Germinal center (tissue), 1 donor: ENCODE measurements at places on chromosomes 3 and 15.

- peak; percentile 29 for DNase-seq
These were observed 85.6 kb downstream of the LPP start for GRCh38 chr3:188239577-188239976.

DNA sequence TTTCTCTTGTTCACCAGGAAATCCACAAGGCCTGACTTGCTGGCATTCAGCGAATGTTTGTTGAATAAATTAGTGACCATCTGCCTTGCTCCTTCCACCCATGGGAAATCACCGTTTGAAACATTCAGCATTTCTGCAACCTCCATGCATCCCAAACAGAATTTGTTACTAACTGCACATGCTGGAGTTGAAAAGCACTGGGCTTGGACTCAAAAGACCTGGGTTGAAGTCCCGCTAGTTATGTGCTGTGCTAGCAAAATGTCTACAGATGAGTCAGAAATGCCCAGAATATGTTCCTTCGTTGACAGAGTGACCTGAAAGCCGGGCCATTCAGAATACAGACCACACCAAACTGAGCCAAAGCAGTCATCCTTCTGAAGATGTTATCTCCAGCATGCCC is 144.6 kb downstream of the ALDH1A2 start:
- DNase-seq: no peak

DNA sequence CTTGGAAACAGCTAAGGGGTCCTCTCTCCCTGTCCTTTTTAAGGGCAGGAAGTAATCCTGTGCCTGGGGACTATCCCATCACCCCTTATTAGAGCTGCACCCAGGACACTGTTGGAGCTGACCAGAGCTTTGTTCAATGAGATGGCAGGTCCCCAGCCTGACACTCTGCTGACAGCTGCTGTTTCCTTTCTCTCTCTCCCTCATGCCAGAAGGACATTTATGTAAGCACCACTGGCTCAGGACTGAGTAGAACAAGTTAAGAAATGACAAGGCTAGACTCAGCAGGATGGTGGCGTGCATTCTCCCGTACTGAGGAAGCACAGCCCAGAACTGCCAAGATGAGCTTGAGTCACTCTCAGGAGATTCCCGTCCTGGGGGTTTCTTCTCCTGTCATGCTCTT is 17.3 kb downstream of the GJD2 start:
- no peak for DNase-seq

- DNase-seq: peak; percentile 15
These were observed 14.8 kb downstream of the ARNT2 start for GRCh38 chr15:80418892-80419537.

DNA sequence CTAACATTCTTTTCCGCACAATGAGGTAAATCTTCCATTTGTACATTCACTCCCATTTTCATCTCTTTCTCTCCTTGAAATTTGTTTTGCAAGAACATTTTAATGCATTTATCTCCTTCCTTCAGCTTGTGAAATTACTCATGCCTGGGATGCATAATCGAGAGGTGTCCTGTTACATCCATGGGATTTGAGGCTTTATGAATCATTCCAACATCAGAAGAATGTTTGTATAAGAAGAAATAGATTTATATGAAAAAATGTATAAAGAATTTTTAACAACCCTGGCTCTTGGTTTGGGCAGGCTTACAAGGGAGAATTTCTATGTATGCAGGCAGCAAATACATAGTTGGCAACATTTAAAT is 93.2 kb upstream of the MBNL1 start:
- no peak for DNase-seq

DNA sequence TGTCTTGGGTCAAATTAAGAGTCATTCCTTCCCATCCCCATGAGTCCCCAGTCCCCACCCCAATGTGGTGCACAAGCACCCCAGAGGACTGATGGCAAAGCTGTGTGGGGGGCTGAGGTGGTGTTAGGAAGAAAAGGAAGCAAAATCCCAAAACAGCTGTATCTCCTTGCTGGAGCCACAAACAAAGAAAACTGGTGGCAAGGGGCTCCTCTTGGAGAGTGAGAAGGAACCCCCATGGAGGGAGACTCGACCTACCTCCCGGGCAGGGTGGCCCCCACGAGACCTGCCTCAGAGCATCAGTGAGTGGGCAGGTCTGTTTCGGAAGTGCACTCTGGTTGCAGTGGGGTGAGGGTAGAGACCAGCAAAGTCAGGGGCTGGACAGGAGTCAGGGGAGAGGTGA is 29.2 kb downstream of the PRR23E start:
- DNase-seq: no peak

- DNase-seq: no peak
These were observed 83.2 kb upstream of the PLSCR4 start for GRCh38 chr3:146334151-146334550.

DNA sequence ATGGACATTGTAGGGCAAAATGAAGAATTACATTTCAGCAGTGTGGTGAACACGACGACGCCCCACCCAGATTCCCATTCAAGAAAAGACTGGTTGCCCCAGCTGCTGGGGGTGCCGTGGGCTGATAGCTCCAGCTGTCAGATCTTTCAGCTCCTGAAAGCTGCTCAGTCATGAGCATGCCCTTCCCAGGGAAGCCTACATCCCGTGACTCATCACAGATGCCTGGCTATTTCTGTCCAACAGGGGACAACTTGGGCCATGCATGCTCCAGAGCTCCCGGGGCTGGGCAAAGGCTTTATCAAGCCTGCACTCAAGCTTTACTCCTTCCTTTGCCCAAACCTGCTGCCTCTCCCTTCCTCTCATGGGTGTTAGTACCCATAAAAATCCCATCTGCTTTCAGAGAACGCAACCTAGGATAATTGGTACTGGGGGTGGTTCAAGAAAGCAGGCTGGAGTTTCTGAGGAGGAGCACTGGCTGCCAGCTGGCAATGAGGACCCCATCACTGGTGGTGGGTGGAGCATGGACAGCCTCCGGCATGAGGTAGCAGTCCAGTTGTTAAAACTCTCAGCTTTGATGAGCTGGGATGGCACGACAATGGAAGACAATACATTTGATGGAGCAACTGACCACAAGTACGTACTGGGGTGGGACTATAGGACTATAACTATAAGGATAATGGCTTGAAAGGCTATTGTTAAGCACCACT is 16.4 kb upstream of the ST8SIA2 start:
- no peak for DNase-seq

DNA sequence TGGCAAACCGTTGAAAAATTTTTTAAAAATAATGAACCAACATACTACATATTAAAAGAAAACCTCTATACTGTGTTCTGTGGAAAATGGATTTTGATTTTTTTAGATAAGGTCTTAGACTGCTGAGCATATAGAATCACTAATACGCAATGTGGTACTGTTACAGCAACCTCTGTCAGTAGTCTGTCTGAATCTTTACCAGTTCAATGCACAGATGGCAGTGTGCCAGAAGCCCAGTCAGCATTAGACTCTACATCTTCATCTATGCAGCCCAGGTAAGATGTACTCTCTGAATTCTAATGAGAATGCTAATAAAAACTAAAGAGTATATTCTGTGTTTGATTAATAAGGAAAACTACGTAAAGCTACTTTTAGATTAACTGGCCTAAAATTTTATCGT is 31.3 kb upstream of the FAH start:
- DNase-seq: no peak

DNA sequence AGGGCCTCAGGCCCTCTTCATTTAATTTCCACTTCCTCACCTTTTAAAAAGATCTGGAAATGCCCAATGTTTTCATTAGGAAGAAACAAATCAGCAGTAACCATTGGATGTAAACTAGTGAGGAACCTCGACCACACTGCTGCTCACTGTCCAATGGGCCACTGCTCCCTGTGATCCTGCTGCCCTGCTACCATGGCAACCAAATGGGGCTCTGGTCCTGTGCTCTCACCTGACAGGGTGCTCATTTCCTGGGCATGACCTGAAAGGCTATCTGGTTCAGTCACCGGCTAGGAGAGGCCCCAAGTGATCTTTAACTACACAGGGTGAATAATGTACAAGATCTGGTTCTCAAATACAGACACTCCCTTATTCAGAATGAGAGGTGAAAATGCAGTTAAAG is 54.6 kb downstream of the ARHGEF3 start:
- DNase-seq: no peak

DNA sequence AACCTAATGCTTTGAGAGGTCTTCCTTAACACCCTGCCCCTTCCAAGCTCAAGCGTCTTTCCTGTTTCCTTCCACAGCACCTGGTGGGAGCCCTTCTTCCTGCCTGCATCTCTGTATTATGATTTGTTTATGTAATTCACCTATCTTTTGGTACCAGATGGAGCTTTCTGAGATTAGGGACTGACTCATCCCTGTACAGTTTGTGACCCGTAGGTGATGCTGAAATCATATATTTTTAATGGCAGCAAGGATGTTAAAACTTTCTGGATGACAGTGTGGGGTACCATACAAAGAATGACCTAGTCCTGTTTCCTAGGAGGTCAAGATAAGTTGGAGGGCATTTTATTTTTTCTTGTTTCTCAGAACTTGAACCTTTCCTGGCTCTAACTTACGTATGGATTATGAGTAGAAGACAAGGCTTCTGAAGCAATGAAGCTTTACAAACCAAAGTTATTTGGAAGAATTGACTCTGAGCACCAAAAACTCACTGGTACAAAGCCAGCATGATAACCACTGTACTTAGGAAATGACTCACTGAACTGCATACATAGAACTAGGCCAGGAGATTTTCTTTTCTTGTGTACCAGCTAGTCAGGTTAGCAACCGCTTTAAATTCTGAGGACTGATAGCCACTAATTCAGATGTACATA is 46.6 kb downstream of the HHLA2 start:
- DNase-seq: no peak

DNA sequence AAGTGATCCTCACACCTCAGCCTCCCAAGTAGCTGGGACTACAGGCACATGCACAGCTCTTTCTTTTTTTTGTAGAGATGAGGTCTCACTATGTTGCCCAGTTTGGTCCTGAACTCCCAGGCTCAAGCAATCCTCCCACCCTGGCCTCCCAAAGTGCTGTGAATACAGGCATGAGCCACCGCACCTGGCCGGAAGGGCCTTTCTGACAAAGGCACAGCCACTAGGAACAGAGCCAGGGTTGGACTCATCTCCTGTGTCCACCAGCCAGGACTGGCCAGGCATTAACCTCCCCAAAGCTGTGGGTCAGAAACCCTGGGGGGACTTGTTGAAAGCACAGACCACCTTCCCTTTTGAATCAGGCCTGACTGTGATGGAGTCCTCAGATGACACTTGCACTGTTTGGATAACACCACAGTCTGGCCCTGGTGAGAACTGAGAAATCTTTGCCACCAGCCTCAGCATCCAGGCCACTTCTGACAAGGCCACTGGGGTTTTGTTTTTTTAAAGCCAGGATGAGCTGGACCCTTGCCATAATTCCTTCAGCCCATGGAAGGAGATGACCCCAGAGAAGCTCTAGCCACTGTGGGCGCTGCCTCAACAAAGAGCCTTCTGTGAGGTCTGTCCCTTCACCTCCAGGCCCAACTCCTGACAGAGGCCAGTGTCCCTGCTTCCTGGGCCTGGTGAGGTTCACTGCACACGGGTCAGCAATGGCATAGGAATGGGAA is 4.8 kb downstream of the TKT start:
- no peak for DNase-seq

- no peak for DNase-seq
These were observed 22.7 kb downstream of the ATP6V1A start for GRCh38 chr3:113769551-113769950.

DNA sequence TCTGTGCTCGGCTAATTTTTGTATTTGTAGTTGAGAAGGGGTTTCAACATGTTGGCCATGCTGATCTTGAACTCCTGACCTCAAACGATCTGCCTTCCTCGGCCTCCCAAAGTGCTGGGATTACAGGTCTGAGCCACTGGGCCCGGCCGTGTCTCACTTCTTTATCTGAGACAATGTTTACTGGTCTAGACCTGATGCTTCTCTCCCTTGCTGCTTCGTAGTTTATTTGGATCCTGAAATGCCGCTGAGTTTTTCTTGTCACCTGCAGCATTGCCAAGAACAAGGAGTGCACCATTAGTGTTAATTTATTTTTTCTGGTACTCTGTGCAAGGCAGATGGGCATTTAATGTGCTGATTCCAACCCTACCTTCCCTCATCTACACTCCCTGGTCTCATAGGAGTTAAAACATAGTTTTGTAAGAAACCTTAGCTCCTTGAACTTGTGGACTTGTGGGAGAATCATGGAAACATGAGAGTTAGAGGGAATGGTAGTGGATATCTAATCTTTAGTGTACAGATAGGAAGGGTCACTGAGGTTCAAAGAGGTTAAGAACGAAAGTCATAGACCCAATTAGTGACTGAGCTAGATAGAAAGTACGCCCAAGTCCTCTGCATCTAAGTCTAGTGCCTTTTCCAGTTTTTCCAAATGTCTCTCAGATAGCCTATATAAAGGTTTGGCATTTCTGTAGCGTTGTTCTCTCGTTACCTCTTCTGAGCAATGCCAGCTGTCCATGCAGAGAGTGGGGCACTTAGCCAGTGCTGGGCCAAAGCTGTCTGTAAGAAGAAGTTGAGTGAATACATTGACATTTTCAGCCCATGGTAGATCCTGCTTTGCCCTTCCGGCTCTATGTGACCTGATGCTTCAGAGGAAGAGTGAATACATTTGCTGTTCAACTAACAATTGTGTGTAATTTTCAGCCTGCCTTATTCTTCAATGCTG is 244.1 kb downstream of the LPP start:
- no peak for DNase-seq

DNA sequence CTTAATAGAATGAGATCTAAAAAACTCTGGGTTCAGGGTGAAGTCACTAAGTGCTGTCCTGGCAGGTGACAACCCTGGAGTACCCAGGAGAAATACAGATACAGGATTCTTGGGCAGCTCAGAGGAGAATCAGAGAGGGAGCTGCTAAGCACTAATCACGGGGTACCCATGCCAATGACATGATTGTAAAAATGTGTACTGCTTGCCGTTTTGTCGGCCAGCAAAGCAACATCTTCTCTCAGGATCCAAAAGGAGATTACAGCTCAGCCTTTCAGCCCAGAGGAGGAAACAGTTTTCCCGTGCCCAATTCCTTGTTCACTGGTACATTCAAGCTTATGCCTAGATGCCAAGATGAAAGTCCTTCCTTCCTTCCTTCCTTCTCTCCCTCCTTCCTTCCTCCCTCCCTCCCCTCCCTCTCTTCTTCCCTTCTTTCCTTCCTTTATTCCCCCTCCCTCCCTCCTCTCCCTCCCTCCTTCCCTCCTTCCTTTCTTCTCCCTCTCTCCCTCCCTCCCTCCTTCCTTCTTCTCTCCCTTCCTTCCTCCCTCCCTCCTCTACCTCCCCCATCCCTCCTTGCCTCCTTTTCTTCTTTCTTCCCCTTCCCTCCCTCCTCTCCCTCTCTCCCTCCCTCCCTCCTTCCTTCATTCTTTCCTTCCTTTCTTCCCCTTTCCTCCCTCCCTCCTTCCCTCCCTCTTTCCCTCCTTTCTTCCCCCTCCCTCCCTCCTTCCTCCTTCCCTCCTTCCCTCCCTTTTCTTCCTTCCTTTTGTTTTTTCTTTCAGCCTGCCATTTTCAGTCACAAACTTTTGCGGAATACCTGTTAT is 4.1 kb upstream of the MINAR1 start:
- DNase-seq: no peak

DNA sequence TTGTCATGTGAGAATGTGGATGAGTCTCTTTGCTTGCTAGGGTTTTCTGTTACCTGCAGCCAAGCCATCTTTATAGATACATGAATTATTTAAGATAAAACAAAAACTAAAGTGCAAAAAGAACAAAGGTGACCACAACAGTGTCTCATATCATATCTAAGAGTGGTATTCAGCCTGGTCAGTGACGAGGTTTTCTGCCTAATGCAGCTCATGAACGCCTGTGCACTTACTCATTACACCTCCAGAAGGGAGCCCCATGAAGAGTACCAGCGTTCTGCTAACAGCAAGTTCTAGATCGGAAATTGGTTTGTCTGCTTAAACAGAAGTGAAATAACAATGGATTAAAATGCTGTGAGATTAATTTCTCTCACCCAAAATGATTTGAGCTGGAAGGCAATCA is 19.2 kb downstream of the PXYLP1 start:
- DNase-seq: no peak
